Activated CD4-positive, alpha-beta T cell treated with anti-CD3 and anti-CD28 coated beads, Interleukin-2, amount 10 ng/mL, durations not matched to agents 24 days and 14 days (primary cell): ENCODE measurements at places on chromosomes 16 and 17.
A peak's percentile ranks its signal among the peaks of the same experiment; 100 is the strongest.

DNA sequence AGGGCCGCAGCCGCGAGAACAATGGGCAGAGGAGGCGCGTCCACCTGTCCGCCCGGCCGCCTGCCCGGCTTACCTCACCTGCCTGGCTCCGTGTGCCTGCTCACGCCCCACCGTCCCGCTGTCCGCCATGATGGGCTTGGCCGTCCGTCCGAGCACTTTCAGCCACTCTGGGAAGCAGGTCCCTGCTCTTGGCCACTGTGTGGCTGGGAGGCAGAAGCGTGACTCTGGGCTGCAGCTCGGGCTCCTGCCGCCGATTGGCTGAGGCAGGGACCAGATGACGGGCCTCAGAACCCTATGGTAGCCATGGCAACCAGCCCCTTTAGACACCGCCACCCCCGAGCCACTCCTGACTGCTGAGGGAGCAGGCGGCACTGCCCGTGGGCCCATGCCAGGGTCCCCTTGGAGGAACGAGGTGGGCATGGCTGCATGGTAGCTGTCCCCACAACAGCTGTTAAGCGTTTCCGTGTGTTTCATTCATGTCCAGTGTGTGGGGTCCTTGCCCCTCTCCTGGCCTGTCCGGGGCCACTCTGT lies 8.9 kb upstream of the AXIN1 start:
- no peak for DNase-seq

DNA sequence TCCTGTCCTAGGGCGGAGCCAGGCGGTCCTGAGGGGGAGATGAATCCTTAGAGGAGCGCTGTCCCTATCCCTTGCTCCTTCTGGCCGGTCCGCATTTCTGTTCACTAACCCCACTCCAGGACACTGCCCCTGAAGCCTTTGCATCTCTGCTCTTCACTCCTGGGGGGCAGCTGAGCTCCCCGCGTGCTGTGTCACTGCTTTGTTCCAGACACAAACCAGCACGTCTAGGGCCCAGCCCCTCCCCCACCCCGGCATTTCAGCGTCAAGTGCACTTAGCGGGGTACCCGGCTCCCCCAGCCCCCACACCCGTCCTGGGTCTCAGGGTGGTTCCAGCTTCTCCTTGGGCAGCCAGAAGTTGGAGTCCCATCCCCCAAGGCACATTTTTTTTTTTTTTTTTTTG lies 8.9 kb downstream of the CORO6 start:
- DNase-seq = no peak

DNA sequence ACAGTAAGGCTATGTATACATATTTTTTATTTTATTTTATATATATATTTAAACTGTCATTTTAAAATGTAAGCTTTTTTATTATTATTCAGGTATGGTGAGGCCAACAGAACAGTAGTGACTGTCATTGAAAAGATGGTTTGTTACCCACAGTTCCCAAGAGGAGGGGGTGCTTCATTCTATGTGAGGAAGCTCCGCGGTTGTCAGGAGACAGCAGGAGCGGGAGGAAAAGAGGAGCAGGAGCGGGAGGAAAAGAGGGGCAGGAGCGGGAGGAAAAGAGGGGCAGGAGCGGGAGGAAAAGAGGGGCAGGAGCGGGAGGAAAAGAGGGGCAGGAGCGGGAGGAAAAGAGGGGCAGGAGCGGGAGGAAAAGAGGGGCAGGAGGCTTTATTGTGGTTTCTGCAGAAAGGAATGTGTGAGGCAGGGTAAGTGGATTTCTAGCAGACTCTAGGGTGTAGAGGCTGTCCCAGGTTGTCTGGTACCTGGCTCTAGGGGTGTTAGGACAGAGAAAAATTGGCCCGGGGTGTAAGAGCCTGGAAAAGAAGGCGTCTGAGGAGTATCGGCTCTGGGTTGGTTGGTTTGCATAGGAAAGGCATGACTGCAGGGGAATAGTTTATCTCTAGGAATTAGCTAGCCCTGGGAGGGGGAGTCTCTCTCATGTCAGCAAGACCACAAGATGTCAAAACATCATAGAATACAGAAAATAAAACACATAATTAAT lies 64.0 kb downstream of the GP2 start:
- DNase-seq = no peak

- DNase-seq = peak; percentile 88
Observed at GRCh38 chr16:67278773-67279295, 498 bp upstream of the PLEKHG4 start.

DNA sequence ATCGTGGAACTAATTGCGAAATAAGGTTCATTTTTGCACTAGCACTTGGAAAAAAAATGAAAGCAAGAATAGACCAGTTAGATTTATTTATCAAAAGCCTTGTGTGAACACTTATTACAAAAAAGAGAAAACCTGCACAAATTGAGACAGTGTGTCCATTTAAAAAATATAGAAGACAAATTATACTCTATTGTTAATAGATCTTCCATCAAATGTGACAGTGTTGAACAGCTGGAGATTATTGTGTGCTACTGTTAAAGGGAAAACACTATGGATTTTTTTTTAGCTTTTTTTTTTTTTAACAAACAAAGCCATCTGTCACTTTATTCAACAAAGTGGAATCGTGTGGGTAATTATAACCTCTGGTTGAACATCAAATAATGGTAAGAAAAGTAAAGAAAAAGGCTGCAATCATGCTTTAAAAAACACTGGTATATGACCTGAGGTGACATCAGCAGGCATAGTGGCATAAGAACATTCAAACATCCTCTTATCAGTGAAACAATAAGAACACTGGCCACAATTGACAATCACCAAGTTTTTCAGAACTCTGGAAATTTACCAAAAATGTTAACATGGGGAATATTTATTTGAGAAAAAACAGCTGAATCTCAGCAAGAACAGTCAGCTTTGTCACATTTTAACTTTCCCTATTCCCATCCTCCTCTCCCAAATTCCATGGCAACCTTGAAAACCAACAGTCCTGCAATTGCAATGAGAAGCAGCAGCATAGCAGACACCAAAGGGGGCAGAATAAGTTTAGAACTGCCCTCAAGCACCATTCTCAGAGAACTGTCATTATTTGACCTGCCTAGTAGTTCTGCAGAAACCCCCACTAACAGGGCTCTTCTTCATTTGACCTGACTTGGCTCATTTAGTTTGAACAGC lies 442.3 kb upstream of the MON1B start:
- DNase-seq = no peak

DNA sequence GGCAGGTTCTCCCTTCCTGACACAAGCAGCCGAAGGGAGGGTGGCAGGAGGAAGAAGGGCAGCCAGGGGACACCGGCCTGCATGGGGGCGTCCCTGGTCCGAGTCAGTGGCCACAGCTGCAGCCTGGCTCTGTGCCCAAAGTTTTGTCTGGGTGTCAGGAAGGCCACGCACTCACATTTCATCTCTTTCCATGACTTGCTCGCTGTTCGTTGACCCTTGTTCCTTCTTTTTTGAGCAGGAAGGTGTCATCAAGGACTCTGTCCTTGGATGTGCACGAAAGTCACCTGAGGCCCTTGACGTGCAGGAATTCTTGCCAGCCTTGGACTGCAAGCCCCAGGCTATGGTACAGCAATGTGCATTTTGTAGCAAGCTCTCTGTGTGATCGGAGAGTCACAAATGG lies 93.3 kb downstream of the TNFRSF13B start:
- no peak for DNase-seq

DNA sequence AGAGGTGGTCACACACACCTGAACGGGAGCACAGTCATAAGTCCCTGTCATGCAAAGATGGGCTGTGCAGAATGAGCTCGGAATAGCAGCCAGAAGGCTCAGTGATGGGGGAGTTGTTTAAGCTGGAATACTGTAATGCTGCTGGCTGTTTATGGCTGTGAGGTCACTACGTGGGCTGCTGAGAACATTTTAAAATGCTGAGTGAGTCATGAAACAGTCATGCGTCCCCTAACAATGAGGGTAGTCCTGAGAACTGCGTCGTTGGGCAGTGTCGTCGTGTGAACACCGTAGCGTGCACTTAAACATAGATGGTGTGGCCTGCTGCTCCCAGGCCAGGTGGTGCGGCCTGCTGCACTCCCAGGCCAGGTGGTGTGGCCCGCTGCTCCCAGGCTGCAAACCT lies 39.7 kb downstream of the TBCD start:
- no peak for DNase-seq

DNA sequence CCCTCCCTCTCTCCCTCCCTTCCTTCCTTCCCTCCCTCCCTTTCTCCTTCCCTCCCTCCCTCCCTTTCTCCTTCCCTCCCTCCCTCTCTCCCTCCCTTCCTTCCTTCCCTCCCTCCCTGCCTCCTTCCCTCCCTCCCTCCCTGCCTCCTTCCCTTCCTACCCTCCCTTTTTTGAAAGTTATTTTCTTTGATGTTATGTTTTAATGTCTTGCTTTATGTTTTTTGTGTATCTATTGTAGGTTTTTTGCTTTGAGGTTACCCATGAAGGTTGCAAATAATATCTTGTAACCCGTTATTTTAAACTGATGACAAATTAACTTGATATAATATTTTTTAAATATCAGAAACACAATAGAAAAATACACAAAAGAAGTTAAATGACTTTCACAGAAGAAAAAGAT lies 96.2 kb downstream of the SSH2 start:
- no peak for DNase-seq

DNA sequence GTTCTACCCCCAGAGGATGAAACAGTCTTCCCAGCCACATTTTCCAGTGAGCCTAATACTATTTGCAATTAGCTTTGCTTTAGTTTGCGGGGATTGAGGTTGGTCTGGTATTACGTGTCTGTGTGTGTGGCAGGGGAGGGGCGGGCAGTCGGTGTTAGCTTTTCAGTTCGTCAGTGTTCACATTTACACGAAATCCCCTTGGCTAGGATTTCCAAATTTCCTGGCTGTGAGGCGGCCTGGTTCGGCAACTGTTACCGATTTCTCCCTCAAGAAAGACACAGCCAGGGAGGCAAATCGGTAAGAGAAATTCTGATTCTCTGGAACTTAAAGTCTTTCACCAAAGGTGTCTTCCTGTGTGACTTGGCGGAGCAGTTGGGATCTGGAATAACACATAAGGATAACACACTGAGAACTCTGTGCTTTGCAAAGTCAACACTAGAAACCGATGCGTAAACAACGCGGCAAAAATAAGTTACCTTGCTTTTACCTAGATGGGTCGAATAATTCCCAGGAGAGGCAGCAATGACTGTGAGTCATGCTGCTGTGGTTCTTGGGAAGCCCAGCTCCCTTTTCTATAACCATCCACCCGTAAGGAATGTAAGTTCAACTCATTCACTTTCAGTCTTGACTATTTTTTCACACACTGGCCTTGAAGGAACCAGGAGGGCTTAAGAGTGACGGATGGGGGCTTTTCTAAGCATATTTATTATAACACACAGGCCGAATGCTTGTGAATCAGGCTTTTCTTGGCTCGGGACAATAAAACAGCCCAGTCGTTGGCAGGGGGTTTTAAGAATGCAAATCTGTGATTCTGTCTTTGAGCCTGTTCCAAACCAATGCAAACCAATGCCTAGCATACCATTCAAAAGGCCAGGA lies 24.2 kb downstream of the GPRC5B start:
- DNase-seq = no peak

- no peak for DNase-seq
Observed at GRCh38 chr17:1251866-1252608, 18.2 kb upstream of the BHLHA9 start.

GRCh38 chr17:74730491-74731346 lies 6.3 kb upstream of the RAB37 start:
- peak; percentile 85 for DNase-seq

DNA sequence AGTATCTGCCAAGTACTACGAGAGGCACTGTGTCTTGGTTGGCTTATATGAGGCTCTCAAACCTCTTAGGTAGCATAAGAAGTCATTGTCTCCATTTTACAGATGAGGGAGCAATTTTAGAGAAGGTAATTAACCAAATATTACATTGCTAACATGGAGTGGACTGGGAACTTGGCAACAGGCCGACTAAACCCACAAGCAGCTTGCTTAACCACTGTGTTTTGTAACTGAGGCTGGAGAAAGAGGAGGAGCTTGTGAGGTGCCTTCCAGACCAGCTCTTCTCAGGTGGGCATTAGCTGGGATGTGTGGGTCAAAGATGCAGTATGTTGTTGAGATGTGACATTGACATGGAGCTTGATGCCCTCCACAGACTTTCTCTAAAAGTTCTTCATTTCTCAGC lies 835.6 kb upstream of the RBFOX1 start:
- DNase-seq = no peak

GRCh38 chr17:2366747-2367494 lies 29.6 kb downstream of the SGSM2 start:
- no peak for DNase-seq

GRCh38 chr17:38605841-38606645 lies at the start of gene SRCIN1:
TSS of gene SRCIN1 (minus strand) at chr17:38605952. CDS start at chr17:38605705, 247 bp downstream.
- DNase-seq = peak; percentile 85

GRCh38 chr16:68230956-68231355 lies 5.0 kb downstream of the ESRP2 start:
- DNase-seq = no peak

- no peak for DNase-seq
Observed at GRCh38 chr16:84596161-84596560, 21.7 kb downstream of the COTL1 start.

GRCh38 chr16:86093801-86094750 lies 195.1 kb downstream of the IRF8 start:
- no peak for DNase-seq

DNA sequence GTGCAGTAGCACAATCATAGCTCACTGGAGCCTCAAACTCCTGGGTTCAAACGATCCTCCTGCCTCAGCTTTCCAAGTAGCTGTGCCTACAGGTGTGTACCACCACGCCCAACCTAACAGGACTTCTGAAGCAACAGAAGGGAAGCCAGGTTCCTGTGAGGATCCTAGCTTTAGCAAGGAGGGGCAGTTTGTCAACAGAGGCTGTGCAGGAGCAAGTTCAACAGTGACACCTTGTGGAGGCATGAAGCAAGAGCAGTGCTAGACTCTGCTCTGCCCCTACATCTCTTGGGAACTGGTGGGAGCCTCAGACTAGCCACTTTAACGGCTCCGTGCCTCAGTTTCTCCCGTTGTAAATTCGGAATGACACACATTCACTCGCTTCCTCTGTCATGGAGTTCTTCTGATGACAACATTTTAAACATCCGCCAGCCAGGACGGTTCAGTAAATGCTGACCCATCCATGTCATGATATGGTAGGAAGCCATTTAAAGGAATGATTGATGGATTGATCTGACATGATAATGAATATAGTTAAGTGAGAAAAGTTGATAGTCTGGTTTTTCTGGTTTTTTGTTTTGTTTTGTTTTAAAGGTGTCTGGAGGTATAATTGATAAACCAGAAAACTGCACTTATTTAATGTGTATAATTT lies 218.7 kb downstream of the MRTFB start:
- DNase-seq = peak; percentile 77

GRCh38 chr17:82193520-82194220 lies 19.0 kb downstream of the CCDC57 start:
- no peak for DNase-seq
